ENCODE measurements at places on chromosomes 12 and 14.
A peak's percentile ranks its signal among the peaks of the same experiment; 100 is the strongest.

DNA sequence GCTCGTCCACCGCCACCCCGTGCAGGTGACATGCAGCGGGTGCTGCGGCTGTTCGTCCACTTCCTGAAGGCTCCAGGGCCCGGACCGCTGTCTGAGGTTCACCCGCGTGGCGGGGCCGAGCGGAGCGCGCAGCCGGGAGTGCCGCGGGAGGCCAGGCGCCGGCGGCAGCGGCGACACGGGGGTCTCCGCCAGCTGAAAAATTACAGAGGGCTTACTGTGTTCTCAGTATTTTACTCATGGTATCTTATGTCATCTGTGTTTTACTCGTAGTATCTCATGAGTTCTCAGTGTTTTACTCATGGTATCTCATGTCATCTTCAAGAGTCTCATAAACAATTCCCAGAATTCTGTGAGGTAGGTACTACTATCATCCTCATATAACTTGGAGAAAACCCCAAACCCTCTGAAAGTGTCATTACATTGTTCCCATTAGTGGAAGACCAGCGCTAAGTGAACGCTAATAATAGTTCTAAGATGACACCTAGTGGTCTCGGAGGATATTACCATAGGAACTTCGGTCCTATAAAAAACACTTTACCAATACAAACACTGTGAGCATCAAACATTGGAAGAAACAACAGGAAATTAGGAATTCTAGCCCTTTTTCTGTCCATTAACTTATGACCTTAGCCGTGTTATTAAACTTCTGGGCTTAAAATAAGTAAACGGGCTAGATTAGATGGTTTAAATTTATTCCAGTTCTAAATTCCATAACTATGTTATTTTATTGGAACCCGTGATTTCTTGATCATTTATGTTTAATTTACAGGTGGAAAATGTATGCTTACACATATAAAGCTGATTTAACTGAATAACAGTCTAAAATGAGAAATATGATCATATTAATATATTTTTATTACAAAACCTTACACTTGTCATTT is 32.4 kb downstream of the AK7 start:
- DNase-seq = peak; percentile 37

DNA sequence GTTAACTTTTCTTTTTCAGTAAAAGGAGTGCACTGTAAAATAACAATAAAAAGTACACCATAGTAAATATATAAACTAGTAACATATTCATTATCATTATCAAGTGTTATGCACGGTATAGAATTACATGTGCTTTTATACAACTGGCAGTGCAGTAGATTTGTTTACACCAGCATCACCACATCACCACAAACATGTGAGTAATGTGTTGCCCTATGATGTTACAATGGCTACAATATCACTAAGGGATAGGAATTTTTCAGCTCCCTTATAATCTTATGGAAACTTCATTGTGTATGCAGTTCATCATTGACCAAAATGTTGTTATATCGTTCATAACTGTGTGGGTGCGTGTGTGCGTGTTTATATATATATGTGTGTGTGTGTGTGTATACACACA is 23.5 kb upstream of the NEDD1 start:
- no peak for DNase-seq

- no peak for DNase-seq
These were observed 18.3 kb downstream of the SDS start for GRCh38 chr12:113385282-113385882.

GRCh38 chr14:64220466-64220865 is 73.7 kb downstream of the ESR2 start:
- no peak for DNase-seq

DNA sequence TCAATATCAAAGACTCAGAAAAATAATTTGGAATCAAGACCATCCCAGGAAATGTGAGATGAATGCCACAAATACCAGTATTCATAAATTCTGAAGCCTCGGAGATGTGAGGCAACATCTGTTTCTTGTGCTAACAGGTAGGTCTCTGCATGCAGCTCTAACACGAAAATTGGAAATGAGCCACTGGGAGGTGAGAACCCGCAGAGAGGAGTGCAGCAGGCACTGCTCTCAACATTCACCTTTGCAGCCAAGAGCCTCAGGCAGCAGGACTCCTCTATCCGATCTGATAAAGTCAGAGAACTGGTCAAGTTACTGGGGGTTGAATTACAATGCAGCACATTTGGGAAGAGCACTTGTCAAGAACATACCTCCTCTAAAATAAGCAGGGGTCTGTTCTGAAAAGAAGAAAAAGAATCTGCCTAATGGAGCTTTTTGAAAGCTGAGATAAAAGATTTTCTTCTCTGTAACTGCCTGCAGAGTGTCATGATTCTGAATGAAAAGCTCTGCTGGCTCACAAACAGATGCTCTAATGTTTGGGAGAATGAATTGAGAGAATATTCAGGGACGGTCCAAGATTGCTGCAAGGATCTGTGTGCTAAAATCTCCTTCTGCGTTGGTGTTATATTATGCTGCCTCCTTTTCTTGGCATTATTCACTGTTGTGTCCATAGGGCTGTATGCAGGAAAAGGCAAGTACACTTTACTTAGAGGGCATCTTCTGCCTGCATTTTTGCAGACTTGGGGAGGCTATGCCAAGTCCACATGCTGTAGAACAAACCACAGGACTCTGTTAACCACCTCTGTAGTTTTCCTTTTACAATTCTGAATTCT is 209.6 kb upstream of the KRR1 start:
- DNase-seq = no peak

DNA sequence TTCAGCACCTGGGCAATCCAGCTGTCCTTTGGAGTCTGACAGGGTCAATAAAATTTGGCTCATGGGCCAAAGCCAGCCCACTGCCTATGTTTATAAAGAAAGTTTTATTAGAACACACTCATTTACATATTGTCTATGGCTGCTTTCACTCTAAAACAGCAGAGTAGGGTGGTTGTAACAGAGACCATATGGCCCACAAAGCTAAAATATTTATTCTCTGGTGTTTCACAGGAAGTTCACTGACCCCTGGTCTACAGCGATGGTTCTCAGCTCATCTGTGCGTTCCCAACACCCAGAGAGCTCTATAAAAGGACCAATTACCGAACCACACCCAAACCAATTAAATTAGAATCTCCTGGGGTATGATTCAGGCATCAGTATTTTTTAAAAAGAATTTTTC is 37.7 kb upstream of the RTRAF start:
- no peak for DNase-seq
